Activated CD8-positive, alpha-beta T cell treated with anti-CD3 and anti-CD28 coated beads, Interleukin-2, amount 10 ng/mL, durations not matched to agents 7 days and 5 days (primary cell): ENCODE measurements at places on chromosomes 7 and 10. TPM values are rescaled to one million over a fixed set of nuclear protein-coding genes. Genes with fewer than 3 reads are reported as not detected.

DNA sequence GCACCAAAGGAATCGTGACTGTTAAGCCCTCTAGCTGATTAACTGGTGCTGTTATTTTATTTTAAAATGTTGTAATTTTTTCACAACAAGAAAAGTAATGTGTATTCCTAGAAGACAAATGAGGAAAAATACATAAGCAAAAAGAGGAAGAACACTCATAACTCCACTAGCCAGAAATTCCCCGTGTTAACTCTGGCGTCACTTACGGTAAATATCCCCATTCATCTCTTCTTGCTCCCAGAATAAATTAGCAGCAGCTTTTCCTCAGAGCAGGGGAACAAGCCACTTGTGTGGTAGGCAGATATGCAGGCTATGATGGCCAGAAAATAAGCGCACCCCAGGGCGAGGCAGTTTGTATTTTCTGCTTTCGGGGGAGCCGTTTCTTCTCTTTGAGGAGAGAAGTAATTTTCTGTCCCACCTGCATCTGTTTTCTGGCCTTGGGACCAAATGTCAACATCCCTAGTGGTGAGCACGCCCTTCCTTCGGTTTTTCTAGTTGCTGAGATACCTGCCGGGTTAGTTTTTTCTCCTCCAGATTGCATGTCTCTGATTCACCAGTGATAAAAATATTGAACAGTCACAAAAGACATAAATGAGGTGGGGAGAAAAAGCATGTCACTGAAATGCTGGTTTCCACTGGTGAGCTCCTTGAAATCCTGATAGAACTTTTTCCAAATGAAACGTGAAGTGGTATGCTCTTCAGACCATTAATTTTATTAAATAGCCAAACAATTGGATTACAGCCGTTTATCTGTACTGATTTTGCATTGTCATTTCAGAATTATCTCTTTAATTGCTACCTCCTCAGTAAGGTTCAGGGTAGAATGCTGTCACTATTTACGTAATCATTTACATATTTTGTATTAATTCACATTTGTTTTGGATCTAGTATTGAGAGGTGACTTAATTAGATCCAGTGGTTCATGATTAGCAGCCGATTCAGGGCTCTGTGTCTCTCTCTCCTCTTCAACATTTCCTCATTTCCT lies 268.1 kb downstream of the CAMK1D start:
- H3K27me3 ChIP-seq = no peaks in the 10 kb centered on the region
- H3K36me3 ChIP-seq = no peaks in the 10 kb centered on the region
- no peak overlapping the region for H3K27ac ChIP-seq
- no peaks in the 10 kb centered on the region for H3K4me1 ChIP-seq
- no peak for DNase-seq
- no peak overlapping the region for H3K4me3 ChIP-seq

GRCh38 chr10:103396067-103396788 lies at the start of the genes ATP5MK and PDCD11:
Gene ATP5MK (minus strand): TSS chr10:103396475. CDS start chr10:103392457, 4,018 bp downstream.
Gene PDCD11 (plus strand): TSS chr10:103396626. CDS start chr10:103398427, 1,801 bp downstream.
- H3K36me3 ChIP-seq = peaks cover 55% of the 10 kb centered on the region
- H3K27ac ChIP-seq = peak within 1 kb of the TSS; percentile 94
- H3K4me1 ChIP-seq = peaks cover 48% of the 10 kb centered on the region

DNA sequence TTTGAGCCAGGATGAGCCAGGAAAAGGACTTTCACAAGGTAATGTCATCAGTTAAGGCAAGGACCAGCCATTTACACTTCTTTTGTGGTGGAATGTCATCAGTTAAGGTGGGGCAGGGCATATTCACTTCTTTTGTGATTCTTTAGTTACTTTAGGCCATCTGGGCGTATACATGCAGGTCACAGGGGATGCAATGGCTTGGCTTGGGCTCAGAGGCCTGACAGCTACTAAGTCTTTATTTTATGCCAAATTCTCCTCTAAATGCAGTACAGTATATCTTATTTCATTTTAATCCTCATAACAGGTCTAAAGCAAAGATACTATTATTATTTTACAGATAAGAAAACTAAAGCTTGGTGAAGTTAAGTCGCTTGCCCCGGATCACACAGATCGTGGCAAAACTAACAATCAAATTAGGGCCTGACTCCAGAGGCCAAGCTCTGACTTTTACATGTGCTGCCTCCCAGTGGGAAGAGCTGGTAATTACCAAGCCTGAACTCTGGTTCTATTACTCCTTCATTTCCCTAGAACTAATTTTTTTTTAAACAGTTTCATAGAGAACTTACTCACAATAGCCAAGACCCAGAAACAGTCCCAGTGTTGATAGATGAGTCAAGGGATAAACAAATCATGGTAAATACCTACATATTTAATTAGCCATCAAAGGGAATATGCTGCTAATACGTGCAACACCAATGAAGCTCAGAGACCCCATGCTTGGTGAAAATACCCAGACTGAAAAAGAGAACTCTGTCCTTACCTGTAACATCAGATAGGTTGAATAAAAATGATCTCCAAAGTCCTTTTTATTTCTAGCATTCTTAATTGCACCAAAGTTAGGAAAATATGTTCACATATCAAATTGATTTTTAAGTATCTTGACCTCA lies 35.4 kb downstream of the C7orf25 start:
- H3K27me3 ChIP-seq = no peaks in the 10 kb centered on the region
- peak; percentile 61 for DNase-seq

DNA sequence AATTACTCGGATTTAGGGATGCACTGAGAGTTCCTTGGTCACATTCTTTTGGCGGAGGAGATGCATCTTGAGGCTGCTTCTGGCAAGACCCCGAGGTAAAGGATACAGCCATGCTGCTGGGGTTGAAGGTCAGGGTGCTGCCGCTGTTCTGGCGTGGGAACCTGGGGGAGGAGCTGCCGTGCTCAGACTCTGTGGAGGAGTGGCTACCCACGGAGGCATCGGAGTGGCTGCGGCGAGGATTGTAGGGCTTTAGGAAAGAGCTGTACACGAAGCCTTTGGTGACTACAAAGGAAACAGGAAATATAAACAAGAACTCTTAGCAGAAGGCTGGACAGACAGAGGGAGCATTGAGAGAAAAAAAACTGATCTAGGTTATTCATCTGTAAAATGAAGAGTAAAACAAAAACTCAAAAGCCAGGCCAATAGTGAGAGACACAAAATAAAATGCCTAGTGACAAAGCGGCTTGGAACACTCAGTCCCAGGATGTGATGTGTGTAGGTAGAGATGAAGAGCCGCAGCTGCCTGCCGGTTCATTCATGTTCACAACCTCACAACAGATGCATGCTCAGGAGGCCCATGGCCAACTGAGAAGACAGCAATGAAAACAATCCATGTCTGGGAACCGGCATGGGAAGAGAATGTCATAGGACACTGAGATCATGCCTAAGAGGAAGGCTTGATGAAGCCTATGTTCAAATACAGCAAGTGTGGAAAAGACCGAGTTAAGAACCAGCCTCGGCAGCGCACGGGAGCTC lies 97.8 kb downstream of the ABCC2 start:
- DNase-seq = no peak
- H3K4me3 ChIP-seq = no peak overlapping the region
- no peaks in the 10 kb centered on the region for H3K27me3 ChIP-seq
- peaks cover 25% of the 10 kb centered on the region for H3K36me3 ChIP-seq
- no peak overlapping the region for H3K27ac ChIP-seq

FRMD4A gene
- 0.94 TPM for total RNA-seq
